Left cardiac atrium (tissue), 4 donors: ENCODE measurements at places on chromosomes 7 and 10. TPM values are rescaled to one million over a fixed set of nuclear protein-coding genes. Genes with fewer than 3 reads are reported as not detected.

GRCh38 chr7:17996442-17997223 is 31.0 kb downstream of the PRPS1L1 start:
- no peak for DNase-seq

DNA sequence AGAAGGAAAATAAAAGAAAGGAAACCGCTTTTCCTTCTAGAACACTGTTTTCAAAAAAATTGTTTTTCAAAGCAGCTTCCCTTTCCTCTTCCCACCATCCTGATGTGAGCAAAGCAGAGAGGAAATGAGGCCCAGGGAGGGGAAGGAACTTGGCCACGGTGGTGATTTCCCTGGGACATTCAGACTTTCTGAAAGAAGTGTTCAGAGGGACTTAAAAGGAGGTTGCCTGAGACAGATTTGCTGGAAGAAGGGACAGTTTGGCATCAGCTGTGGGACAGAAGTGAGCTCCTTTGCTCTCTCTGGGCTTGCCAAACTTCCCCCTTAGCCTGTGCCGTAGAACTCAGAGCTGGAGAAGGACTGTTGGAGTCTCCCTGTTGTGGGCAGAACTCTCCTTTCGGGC is 30.3 kb downstream of the ADCYAP1R1 start:
- DNase-seq: no peak

DNA sequence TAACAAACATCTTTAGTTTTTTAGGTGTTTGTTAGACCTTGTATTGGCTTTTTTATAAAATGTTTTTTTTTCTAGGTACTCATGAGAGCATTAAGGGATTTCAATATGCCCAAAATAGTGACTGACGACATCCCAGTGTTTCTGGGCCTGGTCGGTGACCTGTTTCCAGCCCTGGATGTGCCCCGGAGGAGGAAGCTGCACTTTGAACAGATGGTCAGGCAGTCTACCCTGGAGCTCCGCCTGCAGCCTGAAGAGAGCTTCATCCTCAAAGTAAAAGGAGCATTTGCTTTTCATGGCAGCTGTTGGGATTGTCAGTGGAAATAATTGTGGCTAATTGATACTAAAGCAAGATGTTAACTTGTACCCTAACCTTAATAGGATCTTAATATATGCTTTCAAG is 161.5 kb downstream of the DNAH11 start:
- DNase-seq: no peak

- DNase-seq: no peak
Measured at GRCh38 chr10:83543691-83544462, 595.4 kb upstream of the GHITM start.

DNA sequence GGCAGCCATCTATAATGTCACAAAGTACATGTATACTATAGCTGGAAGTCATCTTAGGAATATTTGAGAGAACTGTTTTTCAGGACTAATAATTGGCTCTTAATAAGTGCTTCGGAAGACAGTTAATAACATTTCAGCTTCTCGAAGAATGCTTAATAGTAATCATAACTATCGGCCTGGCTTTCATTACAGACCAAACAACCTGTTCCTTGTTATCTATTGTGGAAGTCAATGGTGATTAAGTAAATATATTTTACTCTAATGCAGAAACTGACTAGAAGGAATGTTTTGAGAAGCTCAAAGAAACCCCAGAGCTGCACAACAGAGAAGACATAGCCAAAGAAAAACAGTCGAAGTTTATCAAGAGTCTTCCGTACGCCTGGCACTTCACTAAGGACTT is 106.8 kb upstream of the FAM133B start:
- DNase-seq: no peak

NPC1L1 gene
- 0.10 TPM for total RNA-seq

VAX1 gene
- total RNA-seq: not detected

HIBADH gene
- total RNA-seq: 52.4 TPM

PAX2 gene
- total RNA-seq: not detected

IKZF1 gene
- total RNA-seq: 9.2 TPM
